NCI-H187 treated with DMSO at 0.1 percent for 48 hours (cell line): ENCODE measurements at places on chromosomes 5 and 9.

GRCh38 chr5:156096259-156096658, 230.7 kb upstream of the SGCD start:
- DNase-seq: no peak

DNA sequence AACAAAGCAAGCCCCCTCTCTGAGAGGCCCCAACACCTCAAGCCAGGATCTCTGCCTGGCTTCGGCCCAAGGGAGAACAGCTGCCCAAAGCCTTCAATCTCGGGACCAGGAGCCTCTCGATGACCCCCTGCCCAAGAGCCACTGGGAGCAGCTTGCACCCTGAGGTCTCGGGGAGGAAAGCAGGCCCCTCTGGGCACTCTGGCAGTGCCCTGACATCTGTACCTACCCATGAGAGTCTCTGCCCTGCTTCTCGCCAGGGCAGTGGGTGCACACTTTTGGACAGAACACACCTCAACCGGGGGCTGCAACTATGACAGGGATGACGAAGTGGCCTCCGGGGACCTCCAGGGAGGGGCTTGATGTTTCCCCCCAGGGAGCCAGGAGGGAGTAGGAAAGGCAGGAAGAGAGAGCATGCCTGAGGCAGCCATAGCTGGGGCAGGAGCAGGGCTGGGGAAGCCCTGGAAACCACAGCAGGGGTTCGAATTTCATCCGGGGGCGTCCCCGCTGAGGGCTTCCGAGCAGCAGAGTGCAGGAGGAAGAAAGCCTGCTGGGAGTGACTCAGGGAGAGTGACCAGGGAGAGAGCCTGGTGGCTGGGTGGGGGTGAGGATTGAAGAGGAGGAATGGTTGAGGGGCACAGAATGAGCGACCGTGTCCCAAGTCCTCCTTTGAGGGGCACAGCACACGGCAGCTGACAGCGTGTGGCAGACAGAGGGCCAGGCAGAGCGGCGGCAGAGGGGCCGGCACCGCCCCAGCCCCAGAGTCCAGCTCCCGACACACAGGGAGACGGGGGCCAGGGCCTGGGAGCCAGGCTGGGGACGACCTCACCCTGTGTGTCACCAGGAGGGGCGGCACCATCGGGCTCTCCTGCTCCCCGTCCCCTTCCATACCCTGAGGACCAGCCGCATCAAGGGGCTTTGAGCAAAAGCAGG, 1.8 kb downstream of the LPCAT1 start:
- no peak for DNase-seq

- DNase-seq: no peak
These were observed 83.5 kb upstream of the RIOK2 start for GRCh38 chr5:97266576-97266975.

DNA sequence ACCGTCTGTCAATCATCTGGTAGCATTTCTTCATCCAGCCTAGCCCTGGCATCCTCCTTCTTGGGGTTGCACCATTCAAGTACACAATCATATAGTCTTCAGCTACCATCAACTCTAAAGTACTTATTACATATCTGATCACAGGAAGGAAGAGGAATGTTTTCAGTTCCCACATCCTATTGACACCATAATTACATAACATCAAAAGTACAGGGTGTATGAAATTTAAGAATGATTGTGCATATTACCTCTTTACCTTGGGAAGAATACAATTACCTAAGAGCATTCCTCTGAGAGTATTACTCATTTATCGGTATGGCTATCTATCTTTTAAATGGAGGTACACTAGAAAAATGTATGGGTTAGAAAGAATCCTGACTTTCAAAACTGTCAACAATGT, 126.8 kb upstream of the PCA3 start:
- DNase-seq: no peak

GRCh38 chr9:131513177-131513576, 10.5 kb downstream of the POMT1 start:
- DNase-seq: no peak

DNA sequence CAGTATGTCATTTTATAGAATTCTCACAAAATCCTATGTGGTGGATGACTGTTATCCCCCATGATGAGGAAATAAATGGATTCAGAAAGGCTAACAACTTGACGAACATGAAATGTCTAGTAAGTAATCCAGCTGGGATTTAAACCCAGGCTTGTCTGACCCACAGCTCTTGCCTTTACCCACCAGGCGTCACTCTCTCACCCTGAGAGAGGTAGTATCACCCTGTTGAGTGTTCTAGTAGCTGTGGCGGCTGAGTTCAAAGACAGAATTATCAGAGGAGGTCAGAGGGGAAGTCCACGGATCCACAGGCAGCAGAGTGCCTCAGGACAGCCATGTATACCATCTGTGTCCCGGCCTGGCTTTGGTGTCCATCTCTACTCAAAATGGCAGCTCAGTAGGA, 113.8 kb downstream of the ZNF462 start:
- DNase-seq: no peak

GRCh38 chr5:112413611-112414010, 5.5 kb downstream of the EPB41L4A start:
- no peak for DNase-seq

- no peak for DNase-seq
These were observed 765.3 kb upstream of the GRAMD2B start for GRCh38 chr5:125657936-125658335.

DNA sequence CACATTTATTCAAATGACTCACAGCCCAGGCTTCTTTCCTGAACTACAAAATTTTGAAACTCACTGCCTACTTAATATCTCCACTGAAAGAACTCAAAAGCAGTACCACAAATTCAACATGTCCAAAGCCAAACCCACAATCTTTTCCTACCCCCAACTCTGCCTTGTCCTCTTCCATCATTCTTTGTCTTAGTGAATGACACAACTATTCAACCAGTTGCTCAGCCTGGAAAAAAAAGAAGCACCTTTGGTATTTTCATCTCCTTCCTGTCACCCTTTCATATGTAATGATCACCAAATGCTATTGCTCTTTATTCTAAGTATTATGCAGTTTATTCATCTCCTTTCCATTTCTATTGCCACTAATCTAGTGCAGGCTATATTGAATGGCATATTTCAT, 216.3 kb downstream of the TMEM232 start:
- no peak for DNase-seq

GRCh38 chr5:140043508-140043872, 391 bp upstream of the NRG2 start:
- no peak for DNase-seq

GRCh38 chr9:76022317-76022716, 131.8 kb downstream of the PCSK5 start:
- DNase-seq: no peak

DNA sequence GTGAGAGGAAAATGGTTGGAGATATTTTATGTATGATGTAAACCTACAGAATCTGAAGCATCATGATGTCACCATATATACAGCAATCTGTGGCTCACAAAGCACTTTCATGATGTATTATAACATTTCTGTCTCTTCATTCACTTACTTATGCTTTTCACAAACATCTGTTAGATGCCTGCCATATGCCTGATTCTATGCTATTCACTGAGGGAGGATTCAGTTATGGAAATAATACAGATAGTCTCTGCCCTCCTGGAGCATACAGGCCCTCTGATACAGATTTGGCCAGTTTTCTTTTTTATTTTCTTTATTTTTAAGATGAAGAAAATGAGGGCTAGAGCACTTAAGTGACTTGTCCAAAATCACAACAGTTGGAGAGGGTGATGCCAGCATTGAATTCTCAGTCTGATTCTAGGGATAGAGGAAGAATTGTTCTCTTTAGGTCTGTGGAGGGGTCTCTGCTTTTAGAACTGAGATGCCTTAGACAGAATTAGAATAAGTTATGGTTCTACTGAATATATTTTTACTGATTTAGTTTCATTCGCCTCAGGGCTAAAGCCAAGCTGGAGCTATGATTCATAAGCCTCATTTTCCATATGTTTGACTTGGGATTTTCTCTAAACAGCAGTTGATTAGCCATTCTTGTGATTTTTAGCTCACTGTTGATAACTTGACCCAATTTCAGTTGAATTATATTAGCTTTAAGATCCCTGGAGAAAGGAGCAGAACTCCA, 636.4 kb downstream of the PRELID2 start:
- no peak for DNase-seq

DNA sequence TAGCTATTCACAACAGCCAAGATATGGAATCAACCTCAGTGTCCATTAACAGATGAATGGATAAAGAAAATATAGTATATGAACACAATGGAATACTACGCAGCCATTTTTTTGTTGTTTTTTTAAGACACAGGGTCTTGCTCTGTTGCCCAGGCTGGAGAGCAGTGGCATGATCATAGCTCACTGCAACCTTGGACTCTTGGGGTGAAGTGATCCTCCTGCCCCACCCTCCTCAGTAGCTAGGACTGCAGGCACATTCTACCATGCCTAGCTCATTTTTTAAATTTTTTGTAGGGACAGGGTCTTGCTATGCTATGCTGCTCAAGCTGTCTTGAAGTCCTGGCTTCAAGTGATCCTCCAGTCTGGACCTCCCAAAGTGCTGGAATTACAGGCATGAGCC, 38.5 kb downstream of the CERT1 start:
- no peak for DNase-seq

DNA sequence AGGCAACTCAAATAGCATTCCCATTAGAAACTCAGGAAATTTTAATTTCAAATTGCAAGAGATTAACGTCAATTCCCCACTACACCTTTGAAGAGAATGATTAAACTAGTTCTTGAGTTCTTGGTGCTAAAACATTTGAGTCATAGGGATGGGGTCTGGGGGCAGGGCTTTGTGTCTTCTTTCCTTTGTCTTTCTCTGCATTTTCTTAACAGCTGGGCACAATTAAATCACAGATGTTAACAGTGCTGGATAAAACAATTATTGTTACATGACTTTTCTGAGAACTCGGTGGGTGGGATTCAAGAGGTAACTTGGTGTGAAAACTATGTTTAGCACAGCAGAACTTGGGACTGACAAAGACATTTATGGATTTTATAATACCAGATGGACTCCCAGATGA, 351.9 kb upstream of the TNC start:
- no peak for DNase-seq

GRCh38 chr5:176381979-176382378, 6.4 kb downstream of the NOP16 start:
- no peak for DNase-seq

GRCh38 chr9:70428781-70429180, 14.3 kb upstream of the KLF9 start:
- DNase-seq: no peak

DNA sequence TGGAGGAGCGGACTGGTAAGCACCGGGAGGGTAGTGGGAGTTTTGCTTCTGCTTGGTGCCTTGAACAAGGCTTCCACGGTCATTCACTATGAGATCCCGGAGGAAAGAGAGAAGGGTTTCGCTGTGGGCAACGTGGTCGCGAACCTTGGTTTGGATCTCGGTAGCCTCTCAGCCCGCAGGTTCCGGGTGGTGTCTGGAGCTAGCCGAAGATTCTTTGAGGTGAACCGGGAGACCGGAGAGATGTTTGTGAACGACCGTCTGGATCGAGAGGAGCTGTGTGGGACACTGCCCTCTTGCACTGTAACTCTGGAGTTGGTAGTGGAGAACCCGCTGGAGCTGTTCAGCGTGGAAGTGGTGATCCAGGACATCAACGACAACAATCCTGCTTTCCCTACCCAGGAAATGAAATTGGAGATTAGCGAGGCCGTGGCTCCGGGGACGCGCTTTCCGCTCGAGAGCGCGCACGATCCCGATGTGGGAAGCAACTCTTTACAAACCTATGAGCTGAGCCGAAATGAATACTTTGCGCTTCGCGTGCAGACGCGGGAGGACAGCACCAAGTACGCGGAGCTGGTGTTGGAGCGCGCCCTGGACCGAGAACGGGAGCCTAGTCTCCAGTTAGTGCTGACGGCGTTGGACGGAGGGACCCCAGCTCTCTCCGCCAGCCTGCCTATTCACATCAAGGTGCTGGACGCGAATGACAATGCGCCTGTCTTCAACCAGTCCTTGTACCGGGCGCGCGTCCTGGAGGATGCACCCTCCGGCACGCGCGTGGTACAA, 556 bp downstream of the PCDHGC3 start:
- no peak for DNase-seq

GRCh38 chr5:107112216-107112615, 558.5 kb downstream of the EFNA5 start:
- no peak for DNase-seq
